ENCODE measurements at places on chromosomes 13 and 19.
A peak's percentile ranks its signal among the peaks of the same experiment; 100 is the strongest.

GRCh38 chr13:96450326-96451020, 360.6 kb downstream of the HS6ST3 start:
- no peak for DNase-seq

- peak; percentile 56 for DNase-seq
Measured at GRCh38 chr13:50244713-50245574, 229.7 kb downstream of the KCNRG start.

DNA sequence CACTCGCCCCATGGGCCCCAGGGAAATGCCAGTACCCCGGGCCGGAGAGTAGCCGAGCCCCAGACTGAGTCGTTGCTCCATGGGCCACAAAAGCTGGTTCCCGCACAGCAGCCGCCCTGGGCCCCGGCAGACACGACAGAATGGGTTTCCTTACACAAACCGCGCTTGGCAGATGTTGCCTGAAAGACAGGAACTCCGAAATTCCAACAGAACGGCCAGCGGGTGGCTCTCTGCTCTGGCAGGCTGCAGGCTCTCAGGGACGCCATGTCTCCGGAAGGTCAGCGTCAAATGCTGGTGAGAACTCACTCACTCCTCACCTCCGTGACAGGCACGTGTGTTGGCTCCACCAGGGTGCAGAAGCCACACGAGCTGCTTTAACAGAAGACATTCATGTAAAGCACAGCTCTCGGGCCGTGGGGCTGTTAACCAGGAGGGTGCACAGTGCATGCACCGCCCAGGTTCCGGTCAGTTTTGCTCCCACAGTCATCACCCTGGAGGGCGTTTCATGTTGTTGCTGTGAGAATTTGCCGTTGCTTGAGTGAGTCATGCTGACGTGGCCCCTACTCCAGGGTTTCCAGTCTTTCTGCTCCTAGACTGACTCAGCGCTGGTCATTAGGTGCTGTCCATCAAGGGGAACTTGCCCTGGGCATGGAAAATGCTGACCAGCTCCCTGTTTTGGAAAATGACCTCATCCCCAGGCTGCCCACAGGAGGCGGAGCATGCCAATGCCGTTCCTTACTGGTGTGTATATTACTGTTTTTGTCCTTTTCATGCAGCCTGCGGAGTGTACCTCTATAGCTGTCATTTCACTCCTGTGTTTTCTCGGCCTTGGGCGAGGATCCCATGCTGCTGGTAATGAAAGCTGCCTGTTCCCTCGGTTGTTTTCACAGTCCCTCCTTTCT, 44.8 kb downstream of the ANKRD10 start:
- DNase-seq, result peak; percentile 4

DNA sequence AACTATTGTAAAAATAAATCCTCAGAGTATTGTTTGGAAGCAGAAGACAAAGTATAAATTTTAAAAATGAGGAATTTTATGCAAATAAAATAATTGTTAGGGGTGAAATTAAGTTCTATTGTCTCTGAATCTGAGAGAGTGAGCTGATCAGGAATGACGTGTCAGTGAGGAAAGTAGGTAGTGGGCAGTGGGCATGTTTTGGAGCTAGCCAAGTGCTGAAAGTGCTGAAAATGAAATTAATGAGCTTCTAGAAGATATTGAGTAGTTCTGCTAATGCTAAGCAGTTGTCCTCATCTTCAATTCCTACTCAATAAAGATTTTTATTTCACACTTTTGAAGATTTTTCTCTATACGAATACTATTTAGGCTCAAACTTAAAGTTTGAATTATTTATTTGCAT, 1167.8 kb upstream of the PCDH20 start:
- DNase-seq, result no peak

DNA sequence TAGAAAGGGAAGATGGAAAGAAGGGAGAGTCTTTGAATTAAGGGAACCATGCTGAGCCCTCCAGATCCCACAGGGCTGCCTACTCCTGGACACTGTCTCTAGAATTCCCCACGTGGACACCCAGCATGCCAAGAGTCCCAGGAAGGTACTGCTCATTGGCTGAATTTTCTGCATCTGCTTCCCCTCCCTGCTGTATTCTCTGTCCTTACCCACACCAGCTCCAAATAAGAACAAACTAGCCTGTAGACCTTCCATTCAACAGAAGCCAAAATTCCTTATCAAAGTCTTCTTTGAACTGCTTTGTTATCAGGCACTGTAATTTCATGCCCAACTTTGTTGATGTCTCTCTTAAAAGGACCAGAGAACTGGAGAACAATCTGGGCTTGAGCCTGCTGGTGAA, 305.9 kb upstream of the ARGLU1 start:
- DNase-seq, result no peak

Data from CD4-positive, alpha-beta T cell treated with Interleukin-6 for 4 hours (primary cell).